ENCODE measurements at places on chromosomes 4 and X.

DNA sequence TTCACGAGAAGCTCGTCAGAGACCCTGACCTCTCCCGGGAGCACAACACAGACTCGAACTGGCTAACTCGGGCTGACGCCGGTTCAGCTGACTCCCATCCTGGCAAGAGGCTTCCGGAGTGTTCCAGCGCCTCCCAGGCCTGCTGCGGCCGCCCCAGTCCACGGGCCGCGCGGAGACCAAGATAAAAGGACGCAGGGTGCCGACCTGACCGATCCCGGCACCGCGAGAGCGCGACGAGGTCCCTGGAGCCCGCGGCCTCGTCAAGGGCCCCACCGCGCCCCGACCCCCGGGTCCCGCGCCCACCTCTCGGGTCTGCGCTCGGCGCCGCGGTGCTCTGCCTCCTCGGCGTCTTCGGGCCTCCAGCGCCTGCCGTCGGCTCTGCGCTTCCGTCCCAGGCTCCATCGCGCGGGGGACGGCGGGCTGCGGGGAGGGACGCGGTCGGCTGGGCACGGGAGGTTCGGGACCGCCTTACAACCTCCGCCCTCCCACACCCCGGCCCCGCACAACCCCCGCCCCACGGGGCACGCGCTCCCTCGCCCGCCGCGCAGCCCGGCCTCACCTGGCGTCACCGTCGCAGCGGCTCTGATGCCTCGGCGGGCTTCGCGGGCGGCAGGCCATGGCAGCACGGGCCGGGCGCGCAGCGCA, 426 bp downstream of the SLBP start:
- DNase-seq = no peak

GRCh38 chr4:150779707-150780106, 197.8 kb downstream of the MAB21L2 start:
- no peak for DNase-seq

- DNase-seq = no peak
These were observed 2.9 kb downstream of the GNRHR start for GRCh38 chr4:67751260-67751659.

DNA sequence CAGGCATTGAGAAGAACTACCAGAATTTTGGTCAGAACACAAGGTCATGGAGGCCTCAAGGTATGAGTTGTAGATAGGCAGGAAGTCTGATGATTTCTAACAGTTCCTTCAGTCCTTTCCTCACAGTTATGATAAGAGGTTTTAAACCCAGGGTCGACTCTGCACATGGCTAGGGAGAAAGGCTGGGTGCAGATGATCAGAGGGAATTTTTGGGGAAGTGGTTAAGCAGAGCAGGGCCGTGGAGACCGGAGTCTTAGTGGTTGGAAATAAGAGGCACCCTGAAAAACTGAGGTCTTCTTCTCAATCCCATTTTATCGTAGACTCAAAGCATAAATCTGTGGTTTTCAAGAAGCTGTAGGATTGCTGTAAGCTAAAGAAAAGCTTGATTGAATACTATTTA, 118.5 kb upstream of the ANK2 start:
- DNase-seq = no peak

GRCh38 chr4:88846206-88846790, 148.7 kb upstream of the NAP1L5 start:
- peak; percentile 34 for DNase-seq

- DNase-seq = no peak
These were observed 252.4 kb downstream of the PCDH7 start for GRCh38 chr4:30972542-30972941.

- DNase-seq = no peak
These were observed 456.7 kb downstream of the GLUD2 start for GRCh38 chrX:121504153-121504552.

All from retinal pigment epithelial cell (primary cell).